ENCODE measurements at places on chromosomes 1 and 21. TPM values are rescaled to one million over a fixed set of nuclear protein-coding genes. Genes with fewer than 3 reads are reported as not detected.

DNA sequence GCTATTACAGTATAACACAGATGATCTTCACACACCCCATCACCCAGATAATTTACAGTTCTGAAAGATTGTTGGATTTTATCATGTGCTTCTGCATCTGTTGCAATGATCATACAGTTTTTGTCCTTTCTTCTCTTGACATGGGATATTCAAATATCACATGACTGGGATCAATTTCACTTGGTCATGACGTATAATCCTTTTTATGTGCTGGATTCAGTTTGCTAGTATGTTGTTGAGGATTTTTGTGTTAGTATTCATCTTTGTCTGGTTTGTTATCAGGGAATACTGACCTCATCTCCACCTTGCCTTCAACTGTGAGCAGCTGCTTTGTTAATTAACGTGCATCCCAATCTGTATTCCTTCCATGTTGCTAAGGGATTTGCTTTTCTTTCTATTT, 44.7 kb upstream of the DISC1 start:
- no peak for DNase-seq

Gene KRTAP22-2
- not detected for total RNA-seq

- DNase-seq, result no peak
Observed at GRCh38 chr21:14080764-14081096, 130.0 kb downstream of the LIPI start.

GRCh38 chr21:39124681-39125251, 58.5 kb downstream of the PSMG1 start:
- DNase-seq, result no peak

- DNase-seq, result no peak
Observed at GRCh38 chr1:15676688-15677661, 7.1 kb upstream of the PLEKHM2 start.

Gene TMEM63A
- total RNA-seq, result 33.2 TPM

Measured in left cardiac atrium (tissue), 4 donors.